Lung (tissue), 17 donors: ENCODE measurements at places on chromosomes 5 and 9. TPM values are rescaled to one million over a fixed set of nuclear protein-coding genes. Genes with fewer than 3 reads are reported as not detected.

The PGGT1B gene
- total RNA-seq = 43.9 TPM

The LRRC19 gene
- total RNA-seq = not detected

The PCDHAC1 gene
- total RNA-seq = 10.0 TPM

The GAS1 gene
- 21.2 TPM for total RNA-seq

The GPR150 gene
- total RNA-seq = 0.34 TPM

The UGT3A1 gene
- total RNA-seq = not detected

The SLC24A2 gene
- 0.20 TPM for total RNA-seq

- DNase-seq = no peak
- no peaks in the 10 kb centered on the region for H3K27me3 ChIP-seq
- no peak overlapping the region for H3K4me3 ChIP-seq
- no peaks in the 10 kb centered on the region for H3K36me3 ChIP-seq
Observed at GRCh38 chr5:78758169-78758839, 109.7 kb upstream of the LHFPL2 start.

- DNase-seq = no peak
- no peaks in the 10 kb centered on the region for H3K36me3 ChIP-seq
Observed at GRCh38 chr9:3576328-3576727, 50.5 kb upstream of the RFX3 start.

DNA sequence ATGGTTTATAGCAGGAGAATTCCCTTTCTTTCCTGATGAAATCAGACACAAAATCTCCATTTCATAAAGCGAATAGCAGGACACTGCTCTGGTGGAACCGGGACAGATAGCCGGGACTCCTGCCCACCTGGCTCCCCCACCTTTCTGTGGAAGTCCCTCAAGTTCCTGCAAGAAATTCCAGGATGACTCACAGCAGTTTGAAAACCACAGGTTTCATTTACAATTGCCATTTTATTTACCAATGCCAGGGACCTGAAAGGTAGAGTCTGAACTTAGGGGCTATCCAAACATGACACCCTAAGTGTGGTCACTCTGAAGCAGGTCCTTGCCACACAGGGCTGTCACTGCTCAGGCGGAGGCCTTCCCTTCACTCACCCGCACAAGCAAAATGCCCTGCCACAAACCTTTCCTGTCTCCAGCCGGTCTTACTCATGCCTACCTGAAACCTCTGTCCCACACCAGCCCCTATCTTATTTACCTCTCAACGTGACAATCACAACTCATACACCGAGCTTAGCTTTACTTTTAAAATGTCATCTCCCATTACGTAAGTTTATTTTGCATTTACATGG is 63.3 kb upstream of the TAF1L start:
- no peaks in the 10 kb centered on the region for H3K27me3 ChIP-seq
- H3K36me3 ChIP-seq = no peaks in the 10 kb centered on the region
- no peak overlapping the region for H3K27ac ChIP-seq
- H3K4me1 ChIP-seq = no peaks in the 10 kb centered on the region
- no peak overlapping the region for H3K4me3 ChIP-seq
- DNase-seq = no peak

DNA sequence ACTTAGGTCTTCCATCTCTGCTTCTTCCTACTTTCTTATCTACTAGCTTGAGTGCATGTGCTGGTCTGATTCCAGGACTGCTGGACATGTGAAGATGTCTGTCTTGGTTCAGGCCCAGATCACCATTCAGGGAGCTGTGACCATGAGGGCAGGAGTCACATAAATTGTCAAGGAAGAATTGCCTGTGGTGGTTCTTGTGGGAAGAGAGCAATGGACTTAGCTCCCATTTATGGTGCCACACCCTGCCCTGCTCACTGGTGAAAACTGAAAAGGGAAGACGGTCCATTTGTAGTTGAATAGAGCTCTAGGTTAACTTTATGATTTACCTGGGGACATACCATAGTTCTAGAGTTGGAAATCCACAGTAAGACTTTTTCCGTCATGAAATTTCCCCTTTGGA is 244.3 kb upstream of the ZNF608 start:
- no peak for DNase-seq
- H3K4me1 ChIP-seq = no peaks in the 10 kb centered on the region
- no peaks in the 10 kb centered on the region for H3K27me3 ChIP-seq
- H3K4me3 ChIP-seq = no peak overlapping the region

- peak overlapping the region; percentile 80 for H3K27ac ChIP-seq
- no peaks in the 10 kb centered on the region for H3K27me3 ChIP-seq
- H3K4me3 ChIP-seq = peak overlapping the region; percentile 18
- H3K36me3 ChIP-seq = no peaks in the 10 kb centered on the region
Observed at GRCh38 chr9:72305707-72306106, 59.3 kb downstream of the ZFAND5 start.

DNA sequence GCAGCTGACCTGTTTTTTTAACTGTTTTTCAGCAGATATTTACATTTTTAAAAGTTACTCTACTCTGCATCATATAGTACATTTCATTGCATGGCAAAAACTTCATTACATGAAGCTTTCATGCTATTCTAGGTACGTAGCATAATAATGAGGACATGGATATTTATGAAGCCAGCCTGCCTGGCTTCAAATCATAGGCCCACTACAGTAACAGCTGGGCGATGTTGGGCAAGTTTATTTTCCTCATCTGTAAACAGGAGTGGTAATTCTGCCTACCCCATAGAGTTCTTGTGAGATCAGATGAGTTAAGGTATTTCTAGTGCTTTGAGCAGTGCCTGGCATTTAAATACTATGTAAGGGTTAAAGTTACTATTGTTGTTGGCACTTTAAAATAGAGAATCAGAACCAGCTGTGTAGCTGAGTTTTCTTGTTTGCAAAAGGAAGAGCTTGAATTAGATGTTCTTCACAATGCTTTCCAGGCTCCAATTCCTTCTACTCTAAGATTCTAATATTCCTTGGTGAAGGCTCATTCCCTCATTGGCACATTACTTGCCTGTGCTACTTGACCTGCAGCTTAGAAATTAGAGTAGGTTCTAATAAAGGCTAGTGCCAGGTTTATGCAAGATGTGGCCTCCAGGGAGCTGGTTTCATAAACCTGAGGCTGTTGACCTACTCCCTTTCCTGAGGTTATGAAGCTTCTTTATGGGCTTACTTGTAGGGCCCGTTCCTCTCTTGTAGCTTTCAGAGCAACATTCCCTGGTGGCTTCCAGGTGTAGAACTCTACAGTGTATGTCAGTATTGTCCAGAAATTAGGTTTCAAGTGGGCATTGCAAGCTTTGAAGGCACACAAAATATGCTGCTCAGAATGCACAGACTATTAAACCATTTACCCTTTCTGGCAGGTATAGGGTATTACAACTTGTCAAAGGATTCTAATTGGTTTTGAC is 14.5 kb downstream of the ANP32B start:
- no peak overlapping the region for H3K4me3 ChIP-seq
- H3K4me1 ChIP-seq = peaks cover 2% of the 10 kb centered on the region
- DNase-seq = no peak
- H3K36me3 ChIP-seq = peaks cover 29% of the 10 kb centered on the region
- H3K27ac ChIP-seq = no peak overlapping the region

DNA sequence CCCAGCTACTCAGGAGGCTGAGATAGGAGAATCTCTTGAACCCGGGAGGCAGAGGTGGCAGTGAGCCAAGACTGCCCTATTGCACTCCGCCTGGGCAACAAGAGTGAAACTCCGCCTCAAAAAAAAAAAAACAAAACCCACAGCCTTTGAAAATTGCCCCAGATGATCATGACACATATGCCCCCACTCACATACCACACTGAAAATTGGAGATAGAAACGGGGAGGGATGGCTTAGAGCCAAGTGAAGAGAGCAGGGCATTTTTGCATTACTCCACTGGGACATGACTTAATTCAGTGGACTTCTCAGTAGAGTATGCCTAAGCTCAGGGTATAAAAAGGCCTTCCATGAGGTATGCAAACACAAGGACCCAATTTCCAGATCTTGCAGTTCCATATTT is 309.3 kb downstream of the BNC2 start:
- H3K27me3 ChIP-seq = no peaks in the 10 kb centered on the region
- DNase-seq = no peak
- H3K36me3 ChIP-seq = no peaks in the 10 kb centered on the region
- H3K27ac ChIP-seq = no peak overlapping the region
- no peak overlapping the region for H3K4me3 ChIP-seq

- DNase-seq = no peak
- H3K4me1 ChIP-seq = no peaks in the 10 kb centered on the region
- no peak overlapping the region for H3K27ac ChIP-seq
- H3K4me3 ChIP-seq = no peak overlapping the region
- peaks cover 2% of the 10 kb centered on the region for H3K36me3 ChIP-seq
Observed at GRCh38 chr5:139120521-139120920, 77.6 kb downstream of the SIL1 start.

DNA sequence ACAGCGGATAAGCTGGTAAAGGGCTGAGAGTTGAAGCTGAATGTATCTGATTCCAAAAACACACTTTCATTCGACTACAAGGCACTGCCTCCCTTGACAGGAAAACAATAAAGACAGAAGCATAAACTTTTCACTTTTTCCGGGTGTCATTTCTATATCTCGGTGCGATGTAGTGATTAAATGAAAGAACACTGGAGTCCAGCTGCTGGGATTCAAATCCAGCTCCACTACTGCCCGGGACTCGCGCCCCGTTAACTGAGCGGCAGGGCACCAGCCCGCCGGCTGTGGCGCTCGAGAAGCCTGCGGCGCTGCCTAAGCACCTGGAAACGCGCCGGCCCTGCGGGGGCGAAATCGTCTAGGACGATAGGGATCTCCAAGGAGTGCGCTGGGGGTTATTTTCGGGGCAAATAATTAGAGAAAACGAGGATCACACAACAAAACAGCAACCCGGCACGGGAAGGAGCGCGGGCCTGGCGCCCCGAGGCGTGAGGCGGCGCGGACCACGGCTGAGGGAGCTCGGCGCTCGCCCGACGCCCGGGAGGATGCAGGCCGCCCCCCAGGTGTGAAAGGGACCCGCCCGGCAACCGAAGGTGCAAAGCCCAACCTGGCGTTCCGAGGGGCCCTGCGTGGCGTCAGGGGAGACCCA is 837 bp downstream of the UIMC1 start:
- peak overlapping the region; percentile 95 for H3K27ac ChIP-seq
- peak overlapping the region; percentile 89 for H3K4me3 ChIP-seq
- peak; percentile 68 for DNase-seq
- H3K36me3 ChIP-seq = no peaks in the 10 kb centered on the region

GRCh38 chr5:181151146-181151545 is 3.8 kb downstream of the OR2V2 start:
- no peak overlapping the region for H3K27ac ChIP-seq
- H3K4me3 ChIP-seq = no peak overlapping the region
- no peaks in the 10 kb centered on the region for H3K4me1 ChIP-seq
- H3K27me3 ChIP-seq = peaks cover 3% of the 10 kb centered on the region
- H3K36me3 ChIP-seq = no peaks in the 10 kb centered on the region
- DNase-seq = no peak

GRCh38 chr9:1238407-1238806 is 188.2 kb downstream of the DMRT2 start:
- no peak for DNase-seq
- H3K27ac ChIP-seq = no peak overlapping the region
- no peak overlapping the region for H3K4me3 ChIP-seq

DNA sequence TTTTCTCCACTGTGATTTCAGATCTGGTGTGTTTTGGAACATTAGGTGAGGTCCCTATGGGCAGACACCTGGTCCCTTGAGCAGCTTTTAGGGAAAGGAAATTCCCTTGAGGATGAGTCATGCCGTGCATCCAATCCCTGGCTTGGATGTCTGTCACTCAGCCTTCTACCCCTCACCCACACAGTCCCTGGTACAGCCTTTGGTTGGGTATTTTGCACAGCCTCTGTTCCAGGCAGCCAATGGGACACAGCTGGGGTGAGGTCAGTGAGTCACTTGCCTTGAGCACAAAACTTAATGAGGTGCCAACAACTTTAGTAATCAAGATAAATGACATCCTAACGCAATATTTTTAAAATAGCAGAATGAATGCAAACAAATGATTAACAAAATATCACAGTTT is 22.7 kb upstream of the SVEP1 start:
- no peaks in the 10 kb centered on the region for H3K27me3 ChIP-seq
- no peak for DNase-seq
- H3K36me3 ChIP-seq = no peaks in the 10 kb centered on the region
- H3K27ac ChIP-seq = no peak overlapping the region
- no peak overlapping the region for H3K4me3 ChIP-seq
- H3K4me1 ChIP-seq = no peaks in the 10 kb centered on the region

- no peaks in the 10 kb centered on the region for H3K36me3 ChIP-seq
- DNase-seq = peak; percentile 75
- H3K27ac ChIP-seq = no peak overlapping the region
- H3K4me1 ChIP-seq = peaks cover 3% of the 10 kb centered on the region
- no peak overlapping the region for H3K4me3 ChIP-seq
Observed at GRCh38 chr5:96637196-96637595, 25.0 kb upstream of the CAST start.

GRCh38 chr9:81371824-81372223 is 317.5 kb downstream of the TLE1 start:
- peaks cover 9% of the 10 kb centered on the region for H3K4me1 ChIP-seq
- H3K27me3 ChIP-seq = no peaks in the 10 kb centered on the region
- H3K27ac ChIP-seq = no peak overlapping the region
- no peaks in the 10 kb centered on the region for H3K36me3 ChIP-seq
- no peak overlapping the region for H3K4me3 ChIP-seq
